Thymus (tissue), 14 donors: ENCODE measurements at places on chromosomes 7 and 10.

GRCh38 chr10:122646511-122647382 is 52.9 kb downstream of the C10orf120 start:
- no peak overlapping the region for H3K27ac ChIP-seq
- DNase-seq, result no peak
- no peaks in the 10 kb centered on the region for H3K27me3 ChIP-seq
- H3K36me3 ChIP-seq, result no peaks in the 10 kb centered on the region
- no peaks in the 10 kb centered on the region for H3K4me1 ChIP-seq

GRCh38 chr7:132240821-132241422 is 335.3 kb downstream of the PLXNA4 start:
- DNase-seq, result no peak
- H3K27ac ChIP-seq, result no peak overlapping the region
- no peak overlapping the region for H3K4me3 ChIP-seq
- no peaks in the 10 kb centered on the region for H3K4me1 ChIP-seq
- no peaks in the 10 kb centered on the region for H3K27me3 ChIP-seq

DNA sequence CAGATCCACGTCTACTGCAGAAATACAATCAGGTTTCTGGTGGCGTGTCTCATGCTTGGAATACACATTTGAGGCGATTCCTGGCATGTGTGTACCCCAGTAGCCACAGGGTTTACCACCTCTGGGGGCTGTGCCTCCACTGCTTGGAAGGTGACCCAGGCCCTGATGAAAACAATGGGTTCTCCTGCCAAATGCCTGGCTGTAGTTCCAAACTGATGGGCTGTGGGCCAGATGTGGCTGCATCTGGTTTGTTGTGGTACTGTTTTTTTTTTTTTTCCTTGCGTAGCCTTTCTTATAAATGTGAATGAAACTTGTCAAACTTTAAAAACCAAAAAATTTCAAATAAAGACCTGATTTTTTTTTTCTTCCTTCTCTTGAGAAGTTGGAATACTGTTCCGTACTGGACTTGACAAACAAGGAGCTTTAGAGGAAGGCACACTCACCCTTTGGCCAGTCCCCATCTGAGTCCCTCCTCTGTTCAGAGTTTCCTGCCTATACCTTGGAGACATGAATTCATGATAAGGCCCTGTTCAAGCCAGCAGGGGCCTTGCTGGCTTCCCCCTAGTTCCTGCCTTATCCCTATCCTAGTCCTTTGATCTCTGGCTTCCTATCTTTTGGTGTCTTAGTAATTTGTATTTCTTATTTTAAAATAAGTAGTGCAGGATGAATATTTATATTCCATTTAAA is 217.1 kb downstream of the PHTF2 start:
- H3K4me1 ChIP-seq, result peaks cover 6% of the 10 kb centered on the region
- no peak overlapping the region for H3K4me3 ChIP-seq
- no peak overlapping the region for H3K27ac ChIP-seq
- no peaks in the 10 kb centered on the region for H3K36me3 ChIP-seq

DNA sequence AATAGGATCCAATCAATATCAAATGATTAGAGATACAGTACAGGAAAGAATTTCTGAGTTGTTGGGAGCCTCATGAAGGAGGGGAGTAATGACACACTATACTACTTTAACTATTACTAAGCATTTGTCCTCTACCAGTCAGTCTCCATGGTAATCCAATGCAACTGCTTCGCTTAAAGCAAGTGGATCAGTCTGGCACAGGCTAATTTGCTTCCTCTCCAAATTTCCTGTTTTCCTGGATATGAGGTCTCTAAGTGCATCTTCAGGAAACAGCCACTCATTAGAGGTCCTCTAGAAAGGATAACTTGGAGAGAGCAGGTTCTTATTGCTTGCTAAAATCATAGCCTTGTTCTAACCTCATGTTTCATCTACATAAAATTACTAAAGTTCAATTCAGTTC is 8.4 kb upstream of the SEPTIN7 start:
- no peaks in the 10 kb centered on the region for H3K4me1 ChIP-seq
- DNase-seq, result no peak

DNA sequence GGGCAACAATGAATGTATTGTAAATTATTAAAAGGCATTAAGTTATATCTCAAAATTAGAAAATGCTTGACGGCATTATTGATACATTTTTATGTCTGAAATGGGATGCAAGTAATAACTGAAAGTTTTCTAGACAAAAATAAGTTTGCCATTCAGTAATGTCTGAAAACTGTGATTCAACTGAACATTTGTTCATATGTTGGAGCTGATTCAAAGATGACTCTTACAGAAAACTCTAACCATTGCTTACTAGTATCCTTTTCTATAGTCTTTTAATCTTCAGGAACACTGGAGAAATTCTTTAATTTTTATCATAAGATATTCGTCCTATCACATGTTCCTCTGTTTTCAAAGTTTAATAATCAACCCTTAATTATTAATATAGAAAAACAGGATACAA is 71.1 kb upstream of the TFEC start:
- H3K27ac ChIP-seq, result no peak overlapping the region
- no peak for DNase-seq
- H3K4me1 ChIP-seq, result no peaks in the 10 kb centered on the region
- H3K36me3 ChIP-seq, result no peaks in the 10 kb centered on the region

- no peaks in the 10 kb centered on the region for H3K4me1 ChIP-seq
- no peaks in the 10 kb centered on the region for H3K27me3 ChIP-seq
- no peak overlapping the region for H3K27ac ChIP-seq
- DNase-seq, result no peak
- no peak overlapping the region for H3K4me3 ChIP-seq
- no peaks in the 10 kb centered on the region for H3K36me3 ChIP-seq
Observed at GRCh38 chr7:28520074-28521015, 108.0 kb downstream of the CREB5 start.

GRCh38 chr7:91710881-91711280 is 169.6 kb downstream of the MTERF1 start:
- H3K4me3 ChIP-seq, result no peak overlapping the region
- no peak overlapping the region for H3K27ac ChIP-seq
- H3K36me3 ChIP-seq, result no peaks in the 10 kb centered on the region

GRCh38 chr10:122263971-122264370 is 7.1 kb upstream of the BTBD16 start:
- no peaks in the 10 kb centered on the region for H3K27me3 ChIP-seq
- DNase-seq, result no peak
- no peak overlapping the region for H3K4me3 ChIP-seq
- H3K36me3 ChIP-seq, result no peaks in the 10 kb centered on the region
- no peak overlapping the region for H3K27ac ChIP-seq
- H3K4me1 ChIP-seq, result no peaks in the 10 kb centered on the region

- H3K36me3 ChIP-seq, result no peaks in the 10 kb centered on the region
- no peaks in the 10 kb centered on the region for H3K27me3 ChIP-seq
- no peaks in the 10 kb centered on the region for H3K4me1 ChIP-seq
- DNase-seq, result no peak
Observed at GRCh38 chr7:148289630-148290029, 300.9 kb upstream of the C7orf33 start.

DNA sequence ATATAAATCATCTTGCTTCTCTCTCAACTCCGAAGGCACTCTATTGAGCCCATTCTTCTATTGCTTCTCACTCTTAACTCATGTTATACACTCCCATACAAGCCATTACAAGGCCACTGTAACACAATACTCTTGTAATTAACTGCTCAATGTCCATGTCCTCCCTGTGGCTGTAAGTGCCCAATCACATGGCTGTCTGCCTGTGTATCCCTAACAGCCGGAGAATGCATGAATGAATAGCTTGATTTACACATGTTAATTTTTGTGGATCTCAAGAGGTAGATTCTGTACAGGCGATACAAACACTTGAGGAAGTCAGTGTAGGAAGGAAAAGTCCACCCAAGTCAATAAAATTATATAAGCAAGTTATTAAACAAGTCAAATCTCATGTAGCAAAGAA is 215.6 kb downstream of the DOCK4 start:
- DNase-seq, result no peak
- H3K4me1 ChIP-seq, result no peaks in the 10 kb centered on the region

GRCh38 chr7:45888185-45888992 is at the start of gene IGFBP1:
TSS of gene IGFBP1 (plus strand) at chr7:45888488. CDS start at chr7:45888653, 165 bp downstream.
- no peak within 1 kb of the TSS for H3K4me3 ChIP-seq
- H3K36me3 ChIP-seq, result no peaks in the 10 kb centered on the region
- no peaks in the 10 kb centered on the region for H3K4me1 ChIP-seq
- H3K27ac ChIP-seq, result no peak within 1 kb of the TSS

- DNase-seq, result no peak
- no peak overlapping the region for H3K4me3 ChIP-seq
- no peak overlapping the region for H3K27ac ChIP-seq
- H3K36me3 ChIP-seq, result no peaks in the 10 kb centered on the region
- H3K4me1 ChIP-seq, result no peaks in the 10 kb centered on the region
- no peaks in the 10 kb centered on the region for H3K27me3 ChIP-seq
Observed at GRCh38 chr10:33704214-33704830, 369.9 kb upstream of the NRP1 start.

- H3K27ac ChIP-seq, result no peak overlapping the region
- H3K27me3 ChIP-seq, result no peaks in the 10 kb centered on the region
- no peaks in the 10 kb centered on the region for H3K4me1 ChIP-seq
- H3K36me3 ChIP-seq, result no peaks in the 10 kb centered on the region
Observed at GRCh38 chr10:107340326-107340725, 175.8 kb upstream of the SORCS1 start.

DNA sequence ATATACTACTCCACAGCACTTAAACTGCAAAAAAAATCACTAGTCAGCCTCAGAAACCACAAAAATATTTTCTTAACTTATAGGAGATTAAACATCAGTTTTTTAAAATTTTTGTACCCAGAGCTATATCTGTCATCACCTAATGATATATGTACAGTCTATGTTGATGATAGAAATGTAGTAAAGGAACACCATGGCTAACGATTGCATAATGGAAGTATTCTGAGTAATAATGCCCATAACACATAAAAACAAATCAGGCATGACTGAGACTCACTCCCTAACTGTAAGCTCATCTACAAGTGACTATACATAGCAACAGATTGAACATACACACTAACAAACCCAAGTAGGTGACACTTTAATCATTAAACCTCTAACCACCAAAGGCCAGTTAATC is 51.3 kb downstream of the TSPAN12 start:
- H3K4me3 ChIP-seq, result no peak overlapping the region
- H3K4me1 ChIP-seq, result no peaks in the 10 kb centered on the region
- no peaks in the 10 kb centered on the region for H3K36me3 ChIP-seq
- no peaks in the 10 kb centered on the region for H3K27me3 ChIP-seq

- H3K27ac ChIP-seq, result no peak overlapping the region
- no peak overlapping the region for H3K4me3 ChIP-seq
- H3K4me1 ChIP-seq, result peaks cover 20% of the 10 kb centered on the region
- H3K36me3 ChIP-seq, result no peaks in the 10 kb centered on the region
- no peaks in the 10 kb centered on the region for H3K27me3 ChIP-seq
- DNase-seq, result no peak
Observed at GRCh38 chr7:106597751-106598546, 63.0 kb downstream of the CCDC71L start.

GRCh38 chr10:44850356-44850934 is 60.7 kb upstream of the TMEM72 start:
- no peaks in the 10 kb centered on the region for H3K4me1 ChIP-seq
- no peaks in the 10 kb centered on the region for H3K36me3 ChIP-seq
- no peak overlapping the region for H3K4me3 ChIP-seq
- no peak overlapping the region for H3K27ac ChIP-seq
- DNase-seq, result no peak
- peaks cover 4% of the 10 kb centered on the region for H3K27me3 ChIP-seq

DNA sequence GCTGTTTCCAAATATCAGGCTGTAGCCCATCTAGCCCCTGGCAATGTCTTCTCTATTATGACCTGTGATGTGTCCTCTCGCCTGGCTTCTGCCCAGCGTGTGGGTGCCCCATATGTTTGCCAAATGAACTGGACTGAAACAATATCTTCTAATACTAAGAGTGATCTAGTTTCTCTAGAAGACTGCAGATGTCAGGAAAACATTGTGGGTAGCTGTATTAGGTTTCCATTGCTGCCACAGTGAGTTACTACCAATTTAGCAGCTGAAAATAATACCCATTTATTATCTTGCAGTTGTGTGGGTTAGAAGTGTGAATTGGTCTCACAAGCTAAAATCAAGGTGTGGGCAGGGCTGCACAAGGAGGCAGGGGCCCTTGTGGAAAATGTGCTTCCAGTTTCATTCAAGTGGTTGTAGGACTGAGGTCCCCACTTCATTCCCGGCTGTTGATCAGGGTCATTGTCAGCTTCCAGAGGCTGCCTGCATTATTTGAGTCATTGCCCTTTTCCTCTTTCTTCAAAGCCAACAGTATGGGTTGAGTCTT is 202.8 kb upstream of the BMPER start:
- no peaks in the 10 kb centered on the region for H3K27me3 ChIP-seq
- H3K36me3 ChIP-seq, result no peaks in the 10 kb centered on the region
- H3K4me3 ChIP-seq, result no peak overlapping the region

- H3K36me3 ChIP-seq, result no peaks in the 10 kb centered on the region
- H3K27ac ChIP-seq, result peak overlapping the region; percentile 97
- H3K27me3 ChIP-seq, result no peaks in the 10 kb centered on the region
- peak overlapping the region; percentile 82 for H3K4me3 ChIP-seq
- DNase-seq, result peak; percentile 59
Observed at GRCh38 chr7:7969306-7970236, 975 bp downstream of the GLCCI1 start.

DNA sequence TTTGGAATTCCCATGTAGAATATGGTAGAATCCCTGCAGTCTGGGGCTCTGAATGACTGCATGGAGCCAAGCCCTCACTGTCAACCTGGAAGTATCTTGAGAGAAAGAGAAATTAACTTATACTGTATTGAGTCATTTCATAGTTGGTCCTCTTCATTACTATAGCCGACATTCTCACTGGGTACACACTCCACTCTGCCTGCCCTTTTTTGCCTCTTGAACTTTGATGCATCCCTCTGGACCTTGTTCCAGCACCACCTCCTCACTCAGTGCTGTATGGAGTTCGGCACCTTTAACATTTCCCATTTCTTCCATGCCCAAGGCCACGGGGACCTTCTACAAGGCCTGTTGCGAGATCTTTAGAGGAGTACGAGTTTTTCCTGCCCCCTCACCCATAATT is 4.6 kb upstream of the ARHGAP22 start:
- no peak overlapping the region for H3K27ac ChIP-seq
- no peak for DNase-seq
- no peaks in the 10 kb centered on the region for H3K4me1 ChIP-seq
- no peaks in the 10 kb centered on the region for H3K36me3 ChIP-seq
- H3K4me3 ChIP-seq, result no peak overlapping the region

- H3K4me3 ChIP-seq, result no peak overlapping the region
- H3K36me3 ChIP-seq, result no peaks in the 10 kb centered on the region
- no peak for DNase-seq
Observed at GRCh38 chr7:138645284-138645683, 55.9 kb downstream of the SVOPL start.

- H3K36me3 ChIP-seq, result no peaks in the 10 kb centered on the region
- no peaks in the 10 kb centered on the region for H3K4me1 ChIP-seq
- H3K27me3 ChIP-seq, result no peaks in the 10 kb centered on the region
- H3K4me3 ChIP-seq, result no peak overlapping the region
Observed at GRCh38 chr7:22680482-22680911, 46.5 kb upstream of the IL6 start.

- DNase-seq, result no peak
- H3K27me3 ChIP-seq, result peaks cover 60% of the 10 kb centered on the region
- no peak overlapping the region for H3K4me3 ChIP-seq
- no peaks in the 10 kb centered on the region for H3K4me1 ChIP-seq
Observed at GRCh38 chr7:98870121-98870651, 372 bp upstream of the TMEM130 start.

GRCh38 chr10:128044186-128044585 is 82.0 kb downstream of the MKI67 start:
- H3K4me1 ChIP-seq, result peaks cover 33% of the 10 kb centered on the region
- no peak for DNase-seq
- H3K36me3 ChIP-seq, result peaks cover under 1% of the 10 kb centered on the region
- no peak overlapping the region for H3K4me3 ChIP-seq
